H54 (cell line): ENCODE measurements at places on chromosomes 7 and 10.

- no peak for DNase-seq
These were observed 46.1 kb downstream of the PTPRN2 start for GRCh38 chr7:158541346-158542010.

GRCh38 chr10:14040787-14041631 lies 289.7 kb downstream of the FRMD4A start:
- no peak for DNase-seq

- DNase-seq, result no peak
These were observed 2.0 kb downstream of the DBF4 start for GRCh38 chr7:87878208-87878735.

DNA sequence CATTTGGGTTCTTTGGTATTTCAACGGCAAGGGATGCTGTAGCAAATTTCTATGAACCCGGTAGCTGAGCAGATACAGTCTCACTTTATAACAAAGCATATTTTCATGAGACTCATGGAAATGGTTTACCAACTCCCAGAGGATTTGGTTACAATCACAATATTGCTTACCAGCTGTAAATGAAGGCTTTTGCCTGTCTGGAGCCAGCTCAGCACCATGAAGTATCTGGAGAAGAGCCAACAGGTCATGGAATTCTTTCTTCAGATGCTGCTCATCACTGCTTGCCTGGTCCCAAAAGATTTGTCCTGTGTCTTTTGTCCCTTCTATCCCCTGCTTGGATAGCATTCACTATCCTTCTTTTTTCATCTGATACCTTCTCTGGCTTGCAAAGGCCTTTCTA lies 316.9 kb upstream of the PHYHIPL start:
- no peak for DNase-seq

DNA sequence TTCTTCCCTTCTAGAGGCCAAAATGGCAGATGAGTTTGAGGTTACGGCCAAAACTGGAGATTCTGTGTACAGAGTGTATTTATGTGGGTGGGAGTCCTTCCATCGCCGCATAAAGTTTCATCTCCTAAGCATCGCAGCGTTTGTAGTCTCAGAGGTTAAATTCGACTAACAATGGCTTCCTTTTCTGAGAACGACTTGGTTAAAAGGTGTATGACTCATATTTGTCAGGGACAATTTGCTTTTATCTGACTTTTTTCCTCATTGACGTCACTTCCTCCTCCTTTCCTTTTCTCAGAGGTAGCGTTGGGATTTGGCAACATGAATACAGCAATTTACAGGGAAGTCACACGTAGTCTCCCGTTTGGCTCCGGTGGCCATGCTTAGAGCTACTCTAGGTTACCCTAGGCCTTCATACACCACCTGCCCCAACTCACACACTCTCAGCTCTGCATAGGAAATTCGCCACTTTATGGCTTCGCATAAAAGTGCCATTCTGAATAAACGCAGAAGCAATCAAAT lies 37.6 kb upstream of the TCF7L2 start:
- no peak for DNase-seq

DNA sequence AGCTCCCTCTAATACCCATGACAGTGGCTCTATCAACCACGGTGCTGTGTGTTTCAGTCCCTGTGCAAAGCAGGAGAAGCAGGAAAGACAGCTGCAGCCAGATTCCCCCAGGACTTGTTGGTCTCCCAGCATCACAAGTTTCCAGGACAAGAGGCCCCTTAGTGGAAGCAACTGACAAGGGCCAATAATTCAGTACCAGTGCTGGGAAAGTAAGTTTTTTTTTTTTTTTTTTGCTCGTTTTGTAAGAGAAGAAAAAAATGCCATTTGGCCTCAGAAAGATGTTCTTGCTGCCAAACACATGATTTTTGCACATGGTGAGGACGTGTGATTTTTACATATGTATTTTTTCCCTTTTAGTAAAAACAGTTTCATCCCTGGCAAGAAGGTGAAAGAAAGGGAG lies 284.2 kb upstream of the ZMIZ1 start:
- DNase-seq, result no peak

- no peak for DNase-seq
These were observed 161.7 kb downstream of the FAM107B start for GRCh38 chr10:14612873-14613587.
